ENCODE measurements at places on chromosomes 1 and 21.
A peak's percentile ranks its signal among the peaks of the same experiment; 100 is the strongest.

- DNase-seq = no peak
These were observed 2065.7 kb downstream of the MRPL39 start for GRCh38 chr21:23541571-23541970.

GRCh38 chr1:176954242-176954641 is 210.3 kb downstream of the ASTN1 start:
- peak; percentile 2 for DNase-seq

DNA sequence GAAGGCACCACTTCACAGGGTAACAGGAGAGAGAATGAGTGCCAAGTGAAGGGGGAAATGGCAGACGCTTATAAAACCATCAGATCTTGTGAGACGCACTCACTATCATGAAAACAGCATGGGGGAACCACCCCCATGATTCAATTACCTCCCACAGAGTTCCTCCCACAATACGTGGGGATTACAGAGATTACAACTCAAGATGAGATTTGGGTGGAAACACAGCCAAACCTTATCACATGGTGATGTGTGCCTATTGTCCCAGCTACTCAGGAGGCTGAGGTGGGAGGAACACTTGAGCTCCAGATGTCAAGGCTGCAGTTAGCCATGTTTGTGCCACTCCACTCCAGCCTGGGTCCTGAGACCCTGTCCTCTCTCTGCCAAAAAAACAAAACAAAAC is 56.0 kb upstream of the DSCAM start:
- no peak for DNase-seq

DNA sequence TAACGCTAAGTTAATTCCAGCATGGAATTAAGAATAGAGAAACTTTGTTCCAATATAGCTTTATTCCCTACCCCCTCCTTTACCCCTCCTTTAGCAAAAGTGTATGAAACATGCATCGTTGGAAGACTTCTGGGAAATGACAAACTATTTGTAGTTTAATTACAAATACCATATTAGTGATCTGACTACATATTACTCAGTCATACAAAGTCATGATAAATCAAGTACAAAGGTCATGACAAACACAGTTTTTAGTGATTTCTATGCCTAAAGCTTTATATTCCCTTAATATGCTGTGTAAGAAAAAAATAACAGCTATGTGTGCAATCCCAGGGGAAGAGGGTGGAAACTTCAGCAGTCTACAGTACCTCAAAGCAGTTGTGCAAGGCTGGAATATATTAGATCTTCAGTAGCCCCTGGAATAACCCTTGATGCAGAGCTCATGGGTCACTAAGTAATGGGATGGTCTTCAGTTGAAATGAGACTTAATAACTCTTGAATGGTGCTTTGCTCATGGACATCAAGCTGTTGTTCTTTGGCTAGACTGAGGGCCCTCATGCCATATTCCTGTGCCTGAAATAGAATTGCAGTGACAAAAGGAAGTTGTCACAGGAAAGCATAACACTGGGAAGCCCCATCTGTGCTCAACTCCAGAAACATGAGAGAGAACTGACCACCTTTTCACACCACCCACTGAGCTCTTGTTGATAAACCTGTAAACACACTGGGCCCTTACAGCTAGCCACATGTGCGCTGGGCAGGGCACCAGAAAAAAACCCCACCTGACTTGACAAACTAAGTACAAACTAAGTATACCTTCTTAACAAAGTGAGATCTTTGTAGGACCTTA is 25.3 kb downstream of the ZMYND12 start:
- peak; percentile 58 for DNase-seq

DNA sequence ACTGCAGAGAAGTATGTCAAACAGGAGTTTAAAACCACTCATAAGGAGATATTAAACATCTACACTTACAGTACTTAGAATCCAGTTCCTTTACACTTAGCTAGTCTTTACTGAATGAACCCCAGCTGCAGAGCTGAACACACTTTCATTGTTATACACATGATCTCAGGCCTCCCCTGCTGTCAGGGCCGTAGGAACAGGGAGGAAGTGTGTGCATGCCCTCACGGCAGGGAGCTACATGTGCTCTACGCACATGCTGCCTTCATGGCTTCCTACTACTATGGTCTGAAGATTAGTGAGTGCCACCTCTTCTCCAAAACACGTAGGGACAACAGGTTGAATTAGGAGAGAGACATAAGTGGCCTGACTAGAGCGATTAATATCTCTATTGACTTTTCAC is 191.5 kb downstream of the SIPA1L2 start:
- DNase-seq = no peak

DNA sequence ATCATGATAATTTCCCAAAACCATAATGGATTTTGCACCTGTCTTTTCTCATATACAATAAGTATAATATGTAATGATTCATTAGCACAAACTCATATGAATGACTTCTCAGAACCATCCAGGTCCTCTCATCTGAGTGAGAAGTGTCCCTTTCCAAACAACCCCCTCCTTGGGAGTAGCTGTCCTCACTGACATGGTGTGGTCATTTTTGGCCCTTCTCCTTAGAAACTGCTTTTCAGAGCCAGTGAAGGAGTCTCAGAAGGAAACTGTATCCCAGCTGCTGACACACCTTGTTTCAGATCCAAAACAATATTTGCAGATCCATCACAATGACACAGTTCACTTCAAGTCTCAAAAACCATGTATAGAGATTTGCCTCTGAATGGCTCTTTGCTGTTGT is 95.5 kb downstream of the MIS18A start:
- DNase-seq = no peak

- no peak for DNase-seq
These were observed 10.6 kb downstream of the TRIT1 start for GRCh38 chr1:39872698-39873097.

DNA sequence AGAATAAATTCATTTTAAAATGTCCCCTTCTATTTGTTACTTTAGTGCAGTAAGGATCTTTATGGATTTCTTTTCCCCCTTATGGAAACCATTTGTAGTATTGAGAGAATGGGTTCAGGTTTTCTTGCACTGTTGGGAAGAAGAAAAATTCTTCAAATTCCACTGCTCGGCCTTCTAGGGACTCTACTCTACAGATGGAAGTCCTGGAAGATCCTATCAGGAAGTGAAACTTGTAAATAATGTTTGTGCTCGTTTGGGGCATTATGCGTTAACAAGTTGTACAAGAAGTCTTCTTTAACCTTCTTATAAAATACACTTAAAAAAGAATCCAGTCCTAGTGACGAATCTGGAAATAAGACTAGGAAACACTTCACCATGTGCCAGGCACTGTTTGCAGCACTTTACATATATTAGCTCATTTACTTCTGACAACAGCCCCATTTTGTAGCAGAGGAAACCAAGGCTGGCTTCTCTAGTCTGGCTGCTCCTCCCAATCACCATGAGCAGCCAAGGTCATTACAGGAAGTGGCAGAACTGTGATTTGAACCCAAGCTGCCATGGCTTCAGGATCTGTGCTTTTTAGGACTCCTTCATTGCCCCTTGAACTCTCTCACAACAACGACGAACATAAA is 11.8 kb downstream of the LRRC8D start:
- DNase-seq = no peak

DNA sequence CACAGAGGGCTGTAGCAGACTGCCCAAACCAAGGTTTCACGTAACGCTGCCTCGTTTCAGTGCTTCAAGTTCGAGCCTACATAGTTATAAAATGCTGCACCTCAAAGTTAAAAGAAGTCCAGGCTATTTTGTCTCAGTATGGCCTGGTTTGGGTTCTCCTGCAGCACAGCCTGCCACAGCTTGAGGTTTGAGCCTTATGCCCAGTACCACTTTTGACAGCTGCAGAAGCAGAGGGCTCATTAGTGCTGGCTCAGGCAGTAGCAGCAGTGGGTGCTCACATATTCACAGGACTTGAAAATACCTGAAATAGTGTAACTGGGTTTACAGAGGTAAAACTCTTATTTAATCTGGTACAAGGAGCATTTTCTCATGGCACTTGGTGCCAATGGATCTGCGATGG is 15.3 kb downstream of the SPATA46 start:
- no peak for DNase-seq

DNA sequence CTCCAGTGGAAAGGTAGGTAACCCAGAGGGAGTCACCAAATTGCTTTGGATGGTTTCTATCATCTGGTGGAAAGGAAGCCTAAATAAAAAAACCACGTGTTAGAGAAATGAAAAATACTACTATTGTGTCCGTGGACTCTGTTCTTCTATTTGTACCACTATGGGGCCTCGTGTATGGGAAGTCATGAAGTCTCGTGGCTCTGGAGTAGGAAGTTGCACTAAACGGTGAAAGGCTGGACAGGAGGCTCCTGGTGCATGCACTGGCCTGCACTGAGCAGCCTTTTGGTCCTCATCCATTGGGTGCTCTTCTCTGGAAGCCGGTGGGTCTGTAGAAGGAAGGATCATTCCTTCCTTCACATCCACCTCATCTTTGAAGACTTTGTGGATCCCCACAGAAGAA is 17.0 kb downstream of the F3 start:
- no peak for DNase-seq

DNA sequence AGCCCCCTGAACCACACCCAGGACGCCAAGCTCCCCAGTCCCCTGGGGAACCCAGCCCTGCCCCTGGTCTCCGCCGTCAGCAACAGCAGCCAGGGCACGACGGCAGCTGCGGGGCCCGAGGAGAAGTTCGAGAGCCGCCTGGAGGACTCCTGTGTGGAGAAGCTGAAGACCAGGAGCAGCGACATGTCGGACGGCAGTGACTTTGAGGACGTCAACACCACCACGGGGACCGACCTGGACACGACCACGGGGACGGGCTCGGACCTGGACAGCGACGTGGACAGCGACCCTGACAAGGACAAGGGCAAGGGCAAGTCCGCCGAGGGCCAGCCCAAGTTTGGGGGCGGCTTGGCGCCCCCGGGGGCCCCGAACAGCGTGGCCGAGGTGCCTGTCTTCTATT is 42.7 kb upstream of the ARHGEF16 start:
- DNase-seq = no peak

DNA sequence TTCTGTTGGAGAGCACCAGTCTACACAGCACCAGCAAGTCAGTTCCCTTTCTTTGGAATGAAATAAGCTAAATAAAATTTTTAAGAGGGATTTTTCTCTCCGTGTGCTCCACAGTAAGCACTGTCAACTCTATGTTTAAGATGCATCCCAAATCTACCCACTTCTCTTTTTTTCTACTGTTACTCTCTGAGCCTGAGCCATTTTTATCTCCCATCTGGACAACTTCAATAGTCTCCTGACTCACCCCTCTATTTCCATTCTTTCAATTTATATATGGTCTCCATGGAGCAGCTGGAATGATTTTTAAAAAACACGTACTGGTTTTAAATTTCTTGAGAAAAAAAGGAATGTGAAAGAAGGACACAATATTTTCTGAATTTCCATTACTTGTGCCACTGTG is 24.7 kb upstream of the CCT8 start:
- peak; percentile 27 for DNase-seq

GRCh38 chr21:29640080-29640508 is 299.7 kb downstream of the GRIK1 start:
- DNase-seq = no peak

DNA sequence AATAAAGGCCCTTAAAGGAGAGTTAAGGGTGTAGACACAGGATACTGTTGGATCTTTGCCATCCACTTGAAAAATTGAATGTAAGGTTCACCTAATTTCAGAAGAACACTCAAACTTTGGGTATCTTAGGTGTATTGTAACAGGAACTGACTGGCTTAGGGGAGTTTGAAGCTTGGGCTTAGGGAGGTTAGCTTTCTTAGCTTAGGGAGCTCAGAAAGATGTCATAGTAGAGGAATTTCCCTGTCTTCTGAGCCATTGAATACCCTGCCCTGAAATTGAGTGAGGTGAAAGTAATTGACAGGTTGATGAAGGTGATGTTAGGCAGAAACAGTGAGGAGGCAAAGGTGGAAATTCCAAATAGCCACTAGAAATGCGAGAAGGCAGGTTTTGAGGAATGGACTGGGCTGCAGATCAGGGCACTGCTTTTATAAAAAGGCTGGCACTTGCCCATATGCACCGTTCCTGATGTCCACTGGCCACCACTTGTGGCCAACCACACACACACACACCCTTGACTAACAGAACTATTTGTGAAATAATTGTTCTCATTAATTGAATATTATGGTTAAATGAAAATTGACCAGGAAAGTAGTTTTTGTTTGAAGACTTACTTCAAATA is 16.5 kb downstream of the BACH1 start:
- no peak for DNase-seq

DNA sequence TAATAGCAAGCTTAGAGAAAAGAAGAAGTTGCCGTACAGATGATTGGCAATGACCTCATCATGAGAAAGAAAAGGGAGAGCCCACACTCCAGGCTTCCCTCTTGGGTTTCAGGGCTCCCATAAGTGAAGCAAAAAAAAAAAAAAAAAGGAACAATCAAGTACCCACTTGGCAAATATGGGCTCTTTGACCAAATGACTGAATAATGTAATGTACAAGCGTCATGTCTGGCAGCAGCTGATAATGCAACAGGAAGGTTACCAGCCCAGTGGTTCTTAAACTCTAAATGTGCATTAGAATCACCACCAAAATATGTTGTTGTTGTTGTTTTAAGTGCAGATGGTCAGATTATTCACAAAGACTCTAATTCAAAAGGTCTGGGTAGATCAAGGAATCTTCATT is 13.5 kb downstream of the TNFSF4 start:
- DNase-seq = peak; percentile 82

DNA sequence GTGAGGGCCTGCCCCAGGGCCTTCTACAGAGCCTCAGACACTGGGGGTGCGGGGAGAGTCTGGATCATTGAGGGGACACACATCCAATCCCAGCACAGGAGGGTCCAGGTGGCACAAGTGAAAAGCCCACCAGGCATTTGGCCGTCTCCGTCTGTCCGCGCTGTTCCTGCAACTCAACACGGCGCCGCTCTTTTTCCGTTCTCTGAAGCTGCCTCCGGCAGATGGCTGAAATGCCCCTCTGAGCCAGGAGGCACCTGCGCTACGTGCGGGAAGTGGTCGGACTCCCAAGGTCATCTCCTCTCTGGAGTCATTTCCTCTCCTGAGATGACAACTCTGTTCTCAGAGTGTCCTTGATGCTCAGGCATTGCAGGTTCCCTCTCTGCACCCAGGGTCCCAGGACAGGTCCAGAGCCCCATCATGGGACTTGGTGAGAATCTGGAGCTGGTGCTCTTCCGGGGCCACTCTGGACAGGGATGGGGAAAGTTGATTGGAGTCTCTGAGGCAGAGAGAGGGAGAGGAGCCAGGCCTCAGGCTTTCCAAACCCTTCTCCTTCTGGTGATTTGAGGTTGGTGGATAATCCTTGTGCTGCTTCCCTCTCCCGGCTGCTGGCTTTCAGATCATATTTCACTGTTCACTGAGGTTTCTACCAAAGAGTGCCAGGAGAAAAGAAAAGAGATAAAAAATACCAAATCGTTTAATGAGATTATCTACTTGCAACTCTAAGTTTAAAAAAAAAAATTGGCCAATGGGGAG is 14.0 kb upstream of the MIXL1 start:
- DNase-seq = no peak

GRCh38 chr1:151619489-151620093 is 7.7 kb downstream of the SNX27 start:
- DNase-seq = peak; percentile 70

- no peak for DNase-seq
These were observed 18.0 kb downstream of the KCNK1 start for GRCh38 chr1:233631810-233632405.
